Mucosa of gallbladder (tissue), 1 donor: ENCODE measurements at places on chromosomes 16 and 17. TPM values are rescaled to one million over a fixed set of nuclear protein-coding genes. Genes with fewer than 3 reads are reported as not detected.

DNA sequence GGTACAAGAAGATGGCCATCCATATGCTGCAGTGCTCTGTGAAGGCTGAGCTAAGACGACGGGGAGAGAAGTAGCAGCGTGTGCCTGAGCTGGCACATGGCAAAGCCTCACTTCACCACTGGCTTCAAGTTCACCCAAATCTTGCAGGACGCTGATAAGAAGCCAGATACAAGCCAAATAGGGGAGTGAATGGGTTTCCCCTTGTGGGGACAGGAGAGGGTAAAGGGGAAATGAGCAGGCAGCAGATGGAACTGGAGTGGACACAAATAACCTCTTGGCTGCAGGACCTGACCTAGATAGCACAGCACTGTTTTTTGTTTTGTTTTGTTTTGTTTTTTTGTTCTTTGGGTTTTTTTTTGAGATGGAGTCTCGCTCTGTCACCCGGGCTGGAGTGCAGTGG, 21.0 kb upstream of the PITPNA start:
- DNase-seq, result no peak

DNA sequence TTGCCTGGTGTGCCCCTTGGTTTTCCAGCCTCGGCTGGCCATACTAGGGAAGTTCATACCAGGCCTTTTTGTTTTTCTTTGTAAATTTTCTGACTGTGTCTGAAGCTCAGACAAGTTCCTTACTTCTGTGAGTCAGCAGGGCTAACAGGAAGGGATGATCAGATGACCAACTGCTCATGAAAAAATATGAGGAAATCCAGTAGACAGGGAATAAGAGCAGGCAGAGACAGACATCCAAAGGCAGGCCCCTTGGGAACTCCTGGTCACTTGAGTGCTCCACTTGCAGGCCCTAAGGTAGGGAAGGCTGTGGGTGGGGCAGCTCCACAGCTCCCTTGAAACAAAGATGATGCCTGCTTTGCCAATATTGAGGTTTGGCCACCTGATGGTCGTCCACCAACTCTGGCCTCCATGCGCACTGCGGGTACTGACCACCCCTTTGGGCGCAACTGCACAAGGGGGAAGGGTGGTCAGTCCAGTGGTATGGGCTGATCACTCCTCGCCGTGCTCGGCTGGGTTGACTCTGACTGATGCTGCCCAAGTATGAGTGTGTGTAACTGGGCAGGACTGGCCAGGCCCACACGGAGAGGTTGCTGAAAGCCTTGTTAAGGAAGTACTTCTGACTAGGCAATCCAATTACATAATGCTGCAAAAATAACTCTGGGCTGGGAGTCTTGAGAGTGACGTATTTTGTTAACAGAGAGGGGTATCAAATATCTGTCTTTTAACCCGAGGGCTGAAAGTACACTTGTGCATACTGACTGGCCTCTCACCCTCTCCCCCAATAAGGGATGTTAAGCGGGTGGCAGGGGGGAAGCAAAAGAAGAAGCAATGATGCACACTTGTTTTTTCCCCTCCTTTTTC, 20.8 kb upstream of the ZFHX3 start:
- DNase-seq, result peak; percentile 71

- no peak for DNase-seq
These were observed 805.0 kb upstream of the RBFOX1 start for GRCh38 chr16:6527646-6528045.

SLFN5 gene
- 18.3 TPM for total RNA-seq

- DNase-seq, result peak; percentile 60
These were observed 48.4 kb downstream of the COTL1 start for GRCh38 chr16:84569382-84569987.

- DNase-seq, result no peak
These were observed 19.6 kb upstream of the P2RX1 start for GRCh38 chr17:3935825-3936355.

GRCh38 chr17:55081559-55081958, 113.0 kb downstream of the STXBP4 start:
- no peak for DNase-seq

PRKCB gene
- 9.6 TPM for total RNA-seq

GRCh38 chr16:66977341-66978113, 10.9 kb upstream of the CES4A start:
- DNase-seq, result peak; percentile 89

OTOP3 gene
- total RNA-seq, result not detected

GRCh38 chr17:19315104-19315503, 47.4 kb downstream of the B9D1 start:
- no peak for DNase-seq

SLC35G6 gene
- total RNA-seq, result not detected

DNA sequence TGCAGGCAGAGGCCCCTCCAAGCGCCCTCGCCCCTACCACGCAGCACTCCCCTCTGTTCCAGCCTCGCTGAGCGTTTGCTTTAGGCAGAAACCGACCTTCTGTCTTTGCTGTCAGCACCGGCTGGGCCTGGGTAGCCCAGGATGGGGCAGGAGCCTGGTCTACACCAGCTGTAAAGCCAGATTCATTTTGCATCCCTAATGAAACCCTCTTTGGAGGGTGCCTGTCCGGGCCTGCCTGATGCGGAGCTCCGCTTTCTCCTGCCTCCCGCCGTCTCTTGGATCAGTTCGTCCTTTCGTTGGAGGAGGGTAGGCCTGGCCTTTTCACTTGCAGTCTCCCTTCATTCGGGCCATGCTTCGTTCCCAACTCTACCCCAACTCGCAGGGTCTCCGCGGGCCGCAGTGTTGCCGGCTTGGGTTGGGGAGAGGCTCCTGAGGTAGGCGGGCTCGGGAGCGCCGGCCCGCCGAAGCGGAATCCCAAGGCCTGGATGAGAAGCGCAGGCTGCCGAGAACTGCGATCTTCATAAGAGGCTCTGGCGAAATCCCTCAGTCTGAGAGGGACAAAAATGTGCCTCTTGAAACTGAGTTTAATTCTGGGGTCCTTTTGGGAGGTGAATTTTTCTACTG, 4.8 kb upstream of the HOXB8 start:
- DNase-seq, result no peak
